Gastroesophageal sphincter (tissue), 4 donors: ENCODE measurements at places on chromosomes 5 and 9. TPM values are rescaled to one million over a fixed set of nuclear protein-coding genes. Genes with fewer than 3 reads are reported as not detected.

- ATAC-seq: no peak
- peaks cover 94% of the 10 kb centered on the region for H3K36me3 ChIP-seq
- H3K4me1 ChIP-seq: no peaks in the 10 kb centered on the region
- H3K27me3 ChIP-seq: no peaks in the 10 kb centered on the region
Measured at GRCh38 chr9:97284798-97285197, 22.7 kb upstream of the CCDC180 start.

DNA sequence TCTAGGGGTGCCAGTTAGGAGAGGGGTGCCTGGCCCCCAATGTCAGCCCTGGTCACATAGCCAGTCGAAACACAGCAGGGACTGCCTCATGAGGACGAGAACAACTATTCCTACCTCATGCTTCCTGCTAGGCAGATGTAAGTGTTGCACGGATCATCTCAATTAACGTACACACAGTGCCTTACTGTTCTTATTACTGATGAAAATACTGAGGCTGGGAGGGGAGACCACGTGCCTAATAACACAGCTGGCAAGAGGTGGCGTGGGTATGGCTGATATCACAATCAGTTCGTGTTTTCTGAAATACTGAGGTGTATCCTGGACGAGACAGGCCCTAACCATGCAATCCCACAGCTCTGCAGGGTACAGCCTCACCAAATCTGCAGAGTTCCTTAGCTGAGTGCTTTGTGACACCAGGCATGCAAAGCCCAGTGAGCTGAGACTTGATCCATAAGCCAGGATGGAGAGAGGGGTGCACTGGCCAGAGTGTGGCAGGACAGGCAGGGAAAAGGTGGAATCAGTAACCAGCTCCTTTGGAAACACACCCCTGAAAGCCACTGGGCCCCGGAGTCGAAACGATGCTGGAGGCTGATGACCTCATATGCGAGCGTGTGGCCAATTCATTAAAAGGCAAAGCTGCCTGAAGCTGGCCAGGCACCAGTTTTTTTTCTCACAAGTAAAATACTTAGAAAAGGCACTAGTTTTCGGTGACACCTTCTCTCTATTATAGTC, 63.9 kb downstream of the PRRT1B start:
- no peaks in the 10 kb centered on the region for H3K27me3 ChIP-seq
- H3K36me3 ChIP-seq: no peaks in the 10 kb centered on the region
- H3K27ac ChIP-seq: peak overlapping the region; percentile 88
- H3K4me1 ChIP-seq: peaks cover 53% of the 10 kb centered on the region
- peak overlapping the region; percentile 21 for H3K4me3 ChIP-seq

DNA sequence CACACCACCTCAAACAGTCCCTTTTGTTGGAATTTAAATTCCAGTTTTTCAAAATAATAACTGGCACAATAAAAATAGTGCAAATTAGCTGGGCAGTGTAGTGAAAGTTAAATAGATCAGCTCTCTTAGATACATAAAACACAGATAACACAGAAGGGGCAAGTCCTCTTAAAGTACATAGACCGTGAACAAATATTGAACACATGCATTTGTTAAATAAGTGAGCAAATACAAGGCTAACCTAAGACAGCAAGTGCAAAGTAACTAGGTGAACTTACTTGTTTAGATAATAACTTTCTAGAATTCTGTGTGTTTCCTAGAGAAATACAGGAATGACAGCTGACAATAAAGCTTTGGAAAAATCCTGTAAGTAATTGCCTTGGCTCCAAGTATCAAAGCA, 280.1 kb downstream of the DOCK8 start:
- H3K4me1 ChIP-seq: no peaks in the 10 kb centered on the region
- no peak overlapping the region for H3K27ac ChIP-seq
- H3K36me3 ChIP-seq: no peaks in the 10 kb centered on the region

GRCh38 chr9:18297056-18297841, 176.7 kb upstream of the ADAMTSL1 start:
- no peaks in the 10 kb centered on the region for H3K27me3 ChIP-seq
- no peaks in the 10 kb centered on the region for H3K36me3 ChIP-seq
- peaks cover 4% of the 10 kb centered on the region for H3K4me1 ChIP-seq
- no peak for ATAC-seq
- no peak overlapping the region for H3K27ac ChIP-seq
- H3K4me3 ChIP-seq: no peak overlapping the region

DNA sequence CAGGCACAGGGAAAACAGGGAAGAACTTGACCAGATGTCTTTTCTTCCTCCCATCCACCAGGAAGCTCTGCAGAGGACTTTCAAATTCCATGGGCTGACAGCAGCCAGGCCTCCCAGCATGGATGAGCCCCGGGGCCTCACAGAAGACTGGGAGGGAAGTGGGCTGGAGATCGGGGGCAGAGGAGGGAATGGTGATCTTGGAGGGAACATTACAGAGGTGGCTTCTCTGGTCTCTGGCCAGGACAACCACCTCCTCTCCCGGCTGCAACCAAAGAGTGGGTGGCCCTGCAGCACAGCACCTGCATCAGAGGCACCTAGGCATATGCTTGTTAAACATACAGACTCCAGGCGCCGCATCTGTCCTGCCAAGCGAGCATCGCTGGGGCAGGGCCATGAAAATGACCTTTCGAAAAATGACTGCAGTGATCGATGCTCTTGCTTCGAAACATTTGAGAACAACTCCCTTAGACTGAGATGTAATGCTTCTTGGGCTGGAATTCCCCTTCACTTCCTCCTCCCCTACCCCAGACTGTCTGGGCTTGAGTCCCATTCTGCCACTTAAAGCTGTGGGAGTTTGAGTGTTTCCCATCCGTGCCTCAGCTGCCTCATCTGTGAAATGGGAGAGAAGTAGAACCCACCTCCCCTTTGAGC, 68.7 kb upstream of the UNC5A start:
- H3K27ac ChIP-seq: no peak overlapping the region
- ATAC-seq: no peak
- H3K36me3 ChIP-seq: no peaks in the 10 kb centered on the region
- H3K27me3 ChIP-seq: peaks cover 100% of the 10 kb centered on the region
- H3K4me1 ChIP-seq: no peaks in the 10 kb centered on the region

GRCh38 chr5:123124126-123124858, 35.3 kb downstream of the PRDM6 start:
- no peaks in the 10 kb centered on the region for H3K4me1 ChIP-seq
- H3K36me3 ChIP-seq: no peaks in the 10 kb centered on the region
- no peak overlapping the region for H3K4me3 ChIP-seq

GRCh38 chr9:119955276-119955675, 586.0 kb upstream of the BRINP1 start:
- ATAC-seq: no peak
- H3K4me1 ChIP-seq: peaks cover 11% of the 10 kb centered on the region
- H3K36me3 ChIP-seq: no peaks in the 10 kb centered on the region
- H3K27me3 ChIP-seq: no peaks in the 10 kb centered on the region
- H3K4me3 ChIP-seq: no peak overlapping the region

GRCh38 chr9:129863059-129863690, 27.9 kb downstream of the USP20 start:
- no peaks in the 10 kb centered on the region for H3K36me3 ChIP-seq
- no peak for ATAC-seq
- H3K27me3 ChIP-seq: no peaks in the 10 kb centered on the region
- H3K4me3 ChIP-seq: no peak overlapping the region
- H3K4me1 ChIP-seq: no peaks in the 10 kb centered on the region

GRCh38 chr9:111078391-111079038, 40.2 kb upstream of the LPAR1 start:
- no peak overlapping the region for H3K27ac ChIP-seq
- no peak overlapping the region for H3K4me3 ChIP-seq
- no peak for ATAC-seq
- H3K4me1 ChIP-seq: no peaks in the 10 kb centered on the region
- H3K36me3 ChIP-seq: no peaks in the 10 kb centered on the region

DNA sequence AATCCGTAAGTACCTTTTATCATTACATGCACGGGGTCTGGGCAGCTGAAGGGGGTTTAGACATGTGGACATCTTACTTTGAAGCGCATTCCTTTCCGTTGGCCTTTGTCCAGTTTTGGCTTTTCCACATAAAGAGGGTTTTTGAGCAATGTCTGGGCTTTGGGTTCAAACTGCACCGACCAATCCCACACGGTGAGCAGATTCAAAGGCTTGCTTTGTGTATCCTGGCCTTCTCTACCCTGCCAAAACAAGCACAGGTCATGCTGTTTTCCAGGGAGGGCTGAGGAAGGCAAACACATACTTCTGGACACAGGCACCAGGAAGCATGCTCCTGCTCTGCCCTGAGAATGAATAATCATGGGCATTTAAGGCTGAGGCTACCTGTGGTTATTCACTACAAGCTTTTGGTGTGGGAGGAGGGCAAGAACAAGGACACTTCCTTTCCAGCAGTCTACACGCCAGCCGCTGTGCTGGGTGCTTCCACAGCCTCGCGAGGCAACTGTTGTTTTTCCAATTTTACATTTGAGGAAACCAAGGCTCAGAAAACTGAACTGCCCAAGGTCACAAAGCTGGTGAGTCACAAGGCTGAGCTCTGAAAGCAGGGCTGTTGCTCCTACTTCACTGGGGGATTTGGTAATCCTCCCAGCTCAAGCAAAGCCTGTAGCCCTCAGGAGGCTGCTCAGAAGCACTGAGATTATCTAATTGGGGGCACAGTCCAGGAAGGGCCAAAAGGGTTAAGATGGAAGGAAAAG, 59.8 kb upstream of the GOLPH3 start:
- no peak overlapping the region for H3K27ac ChIP-seq
- H3K4me3 ChIP-seq: no peak overlapping the region
- ATAC-seq: peak; percentile 23
- H3K27me3 ChIP-seq: no peaks in the 10 kb centered on the region
- H3K4me1 ChIP-seq: peaks cover 11% of the 10 kb centered on the region

DNA sequence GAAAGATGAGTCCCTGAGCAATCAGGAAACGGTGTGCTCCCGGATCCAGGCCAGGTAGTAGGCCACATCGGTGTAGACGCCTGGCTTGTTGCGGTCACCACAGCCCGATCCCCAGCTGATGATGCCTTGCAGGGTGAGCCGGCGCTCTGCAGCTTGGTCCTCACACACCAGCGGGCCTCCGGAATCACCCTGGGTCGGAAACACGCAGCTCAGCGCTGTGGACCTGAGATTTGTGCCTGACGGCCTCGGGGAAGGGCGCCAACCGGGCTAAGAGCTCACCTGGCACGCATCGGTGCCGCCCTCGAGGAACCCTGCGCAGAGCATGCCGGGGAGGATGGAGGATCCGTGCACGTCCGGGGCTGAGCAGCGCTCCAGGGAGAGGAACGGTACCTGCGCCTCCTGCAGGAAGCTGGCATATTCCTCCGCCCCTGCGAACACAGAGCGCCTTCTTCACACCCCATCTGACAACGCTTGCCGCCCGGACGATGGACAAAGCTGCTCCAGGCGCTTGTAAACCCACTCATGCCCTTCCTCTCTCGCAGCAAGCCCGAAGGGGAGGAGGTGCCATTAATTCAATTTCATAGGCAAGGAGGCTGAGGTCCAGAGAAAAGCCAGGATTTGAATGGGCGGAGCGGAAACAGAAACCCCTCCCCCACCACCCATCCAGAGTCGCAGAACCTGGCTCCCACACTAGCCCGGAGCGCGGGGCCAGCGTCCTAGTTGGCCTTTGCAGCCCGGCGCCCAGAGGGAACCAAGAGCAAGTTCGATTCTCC, 2.0 kb upstream of the PFN3 start:
- H3K27ac ChIP-seq: no peak overlapping the region
- peaks cover 43% of the 10 kb centered on the region for H3K4me1 ChIP-seq
- ATAC-seq: peak; percentile 24
- no peaks in the 10 kb centered on the region for H3K36me3 ChIP-seq

- H3K36me3 ChIP-seq: peaks cover 4% of the 10 kb centered on the region
- H3K27ac ChIP-seq: peak overlapping the region; percentile 85
- H3K4me1 ChIP-seq: no peaks in the 10 kb centered on the region
Measured at GRCh38 chr5:150946351-150946905, 41.6 kb upstream of the ZNF300 start.

CBY3 gene
- total RNA-seq: not detected

GRCh38 chr5:130289132-130290088, 385.1 kb downstream of the CHSY3 start:
- no peaks in the 10 kb centered on the region for H3K36me3 ChIP-seq
- ATAC-seq: no peak
- H3K27me3 ChIP-seq: no peaks in the 10 kb centered on the region
- no peaks in the 10 kb centered on the region for H3K4me1 ChIP-seq
